ENCODE measurements at places on chromosomes 7 and 10. TPM values are rescaled to one million over a fixed set of nuclear protein-coding genes. Genes with fewer than 3 reads are reported as not detected.

OPALIN gene
- not detected for total RNA-seq

LRIT1 gene
- total RNA-seq: not detected

DNA sequence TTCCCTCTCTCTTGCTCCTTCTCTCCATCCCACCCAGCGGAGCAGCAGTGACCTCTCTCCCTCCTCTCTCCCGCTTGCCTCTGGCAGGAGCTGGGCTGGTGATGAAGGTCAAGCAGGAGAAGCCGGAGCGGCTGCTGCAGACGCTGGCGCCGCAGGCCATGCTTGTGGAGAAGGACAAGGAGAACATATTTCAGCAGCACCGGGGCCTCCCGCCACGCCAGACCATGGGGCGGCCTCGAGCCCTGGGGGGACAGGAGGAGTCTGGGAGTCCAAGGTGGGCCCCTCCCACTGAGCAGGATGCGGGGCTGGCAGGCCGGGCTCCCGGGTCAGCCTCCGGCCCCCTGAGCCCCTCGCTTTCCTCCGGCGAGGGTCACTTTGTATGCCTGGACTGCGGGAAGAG, 17.3 kb downstream of the ZNF775 start:
- no peak for DNase-seq

ZC3HAV1 gene
- 133 TPM for total RNA-seq

- DNase-seq: no peak
Observed at GRCh38 chr7:34365611-34366010, 292.4 kb upstream of the NPSR1 start.

- DNase-seq: no peak
Observed at GRCh38 chr7:144549861-144550260, 146.4 kb upstream of the NOBOX start.
